Endothelial cell of umbilical vein (primary cell): ENCODE measurements at places on chromosomes 6 and 20. TPM values are rescaled to one million over a fixed set of nuclear protein-coding genes. Genes with fewer than 3 reads are reported as not detected.

DNA sequence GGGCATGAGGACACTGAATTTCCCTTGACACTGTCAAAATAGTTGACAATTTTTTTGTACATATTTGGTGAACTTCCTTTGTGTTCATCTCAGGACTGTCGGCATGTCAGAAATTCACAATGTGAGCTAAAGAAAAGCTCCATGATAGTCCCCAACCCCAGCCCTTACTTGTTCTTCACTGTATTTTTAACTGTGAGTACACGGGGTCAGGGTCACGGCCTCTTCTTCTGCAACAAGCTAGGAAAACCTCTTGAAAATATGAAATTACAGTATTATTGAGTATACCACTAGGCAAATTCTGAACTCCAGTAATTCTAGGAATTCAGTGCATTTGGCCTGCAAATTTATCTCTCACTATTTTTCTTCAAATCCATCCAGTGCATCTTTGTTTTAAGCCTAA, 199.4 kb downstream of the SLC24A3 start:
- DNase-seq: no peak

DNA sequence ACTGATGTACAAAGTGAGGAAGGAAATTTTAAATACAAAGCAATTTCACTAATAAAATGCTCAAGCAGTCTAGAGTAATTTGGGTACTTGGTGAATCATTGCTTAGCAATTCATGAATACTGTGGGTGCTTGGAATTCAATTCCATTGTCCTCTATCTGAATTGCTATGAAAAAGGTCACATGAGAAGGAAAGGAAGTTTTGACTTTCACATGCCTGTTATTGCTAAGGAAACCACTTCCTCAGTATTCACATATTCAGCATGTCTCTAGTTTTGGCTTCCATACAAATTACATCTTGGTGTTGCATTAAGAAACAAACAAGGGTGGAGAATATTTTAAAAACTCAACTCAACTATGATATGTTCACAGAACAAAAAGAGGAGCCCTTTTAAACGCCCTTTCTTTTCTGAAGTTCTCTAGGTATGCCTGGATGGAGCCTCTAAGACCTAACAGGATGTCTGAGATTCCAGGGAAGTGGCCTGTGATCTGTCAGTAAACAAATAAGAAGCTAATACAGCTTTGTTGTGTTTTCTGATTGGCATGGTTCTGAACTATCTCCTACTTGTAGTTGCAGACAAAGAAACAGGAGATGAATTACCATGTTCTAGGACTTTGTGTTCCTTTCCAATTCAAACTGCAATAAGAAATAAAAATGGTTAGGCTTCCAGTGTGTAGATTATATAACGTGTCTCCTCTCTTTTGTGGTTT, 190.4 kb downstream of the OGFRL1 start:
- DNase-seq: peak; percentile 95

GPR6 gene
- total RNA-seq: not detected in 2 replicates

SDHAF4 gene
- 8.6 and 10.8 TPM in 2 replicates for total RNA-seq

HLA-DRB1 gene
- not detected in 2 replicates for total RNA-seq
